GM03348 (cell line): ENCODE measurements at places on chromosomes 4 and X.

DNA sequence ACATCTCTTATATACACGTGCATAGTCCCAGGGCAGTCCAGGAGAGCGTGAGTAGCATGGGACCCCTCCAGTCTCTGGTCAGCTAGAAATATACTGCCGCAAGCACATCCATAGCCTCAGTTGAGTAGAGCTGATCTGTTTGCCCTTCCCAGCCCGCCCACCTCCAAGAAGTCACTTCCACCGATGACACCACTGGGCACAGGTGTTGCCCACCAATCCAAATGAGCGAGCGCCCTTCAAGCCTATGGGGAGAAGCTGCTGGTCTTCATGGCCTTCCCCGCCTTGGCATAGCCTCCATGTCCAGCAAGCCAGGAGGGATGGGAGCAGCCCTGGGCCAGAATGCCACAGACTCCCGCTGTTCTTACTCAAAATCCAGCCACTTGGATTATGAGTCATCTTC lies 10.2 kb downstream of the DUSP9 start:
- DNase-seq: no peak

GRCh38 chr4:88621763-88622327 lies 29.6 kb downstream of the HERC3 start:
- DNase-seq: no peak

- DNase-seq: peak; percentile 69
These were observed 173.0 kb upstream of the CASK start for GRCh38 chrX:42096265-42096920.

GRCh38 chrX:111874241-111874640 lies 1.7 kb upstream of the TRPC5OS start:
- no peak for DNase-seq

DNA sequence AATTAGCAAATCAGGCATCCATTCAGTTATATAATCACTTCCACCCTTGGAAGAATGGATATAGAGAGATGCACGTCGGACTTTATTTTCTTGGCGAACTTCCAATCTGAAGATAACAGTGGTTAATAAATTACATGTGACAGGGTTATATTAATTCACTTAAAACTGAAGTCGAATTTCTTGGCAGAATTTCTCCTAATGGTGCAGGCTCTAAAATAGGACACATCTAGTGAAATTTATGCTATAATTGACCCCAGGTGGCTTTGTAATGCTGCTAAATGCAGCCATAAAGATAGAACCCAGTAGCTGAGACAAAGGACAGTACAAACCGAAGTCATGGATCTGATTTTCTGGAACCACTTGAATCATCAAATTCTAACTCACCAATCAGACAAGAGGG lies 20.8 kb upstream of the SLC10A4 start:
- no peak for DNase-seq

DNA sequence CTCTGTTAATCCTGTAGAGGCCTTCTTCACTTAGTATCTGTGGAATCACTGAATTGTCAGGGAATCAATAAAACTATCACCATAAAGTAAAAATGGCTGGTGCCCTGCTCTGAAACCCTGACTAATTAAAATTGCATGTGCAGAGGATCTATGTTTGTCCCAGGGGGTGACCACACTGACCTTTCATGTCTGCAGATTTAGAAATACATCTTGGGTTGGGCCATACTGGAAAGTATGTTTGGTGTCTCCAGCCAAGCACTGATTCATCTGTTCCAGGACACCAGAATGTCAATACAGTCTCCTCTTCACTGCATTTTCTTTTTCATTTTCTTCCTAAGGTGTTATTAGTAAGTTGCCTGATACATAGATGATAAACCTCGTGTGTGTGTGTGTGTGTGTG lies 490.9 kb upstream of the INTU start:
- DNase-seq: peak; percentile 71

GRCh38 chrX:101602077-101602476 lies 15.7 kb downstream of the ARMCX6 start:
- DNase-seq: peak; percentile 54

DNA sequence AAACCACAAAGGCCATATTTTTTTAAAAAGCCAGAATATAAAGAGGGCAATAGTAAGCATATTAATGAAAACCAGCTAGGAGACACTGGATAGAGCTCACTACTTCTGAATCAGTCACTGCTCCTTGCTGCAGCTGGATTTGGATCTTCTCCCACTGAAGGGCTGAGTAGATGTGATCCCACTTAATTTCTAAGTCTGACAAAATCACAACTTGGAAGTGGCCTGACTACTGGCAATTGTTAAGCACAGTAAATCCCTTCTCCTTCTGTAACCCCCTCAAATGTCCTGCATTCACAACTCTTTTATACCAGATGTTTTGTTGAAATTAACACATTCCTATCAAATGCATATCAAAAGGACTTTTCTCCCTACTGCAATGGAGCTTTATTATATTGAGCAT lies 72.9 kb downstream of the AMMECR1 start:
- DNase-seq: no peak

- no peak for DNase-seq
These were observed 174.2 kb upstream of the JADE1 start for GRCh38 chr4:128635141-128635954.

DNA sequence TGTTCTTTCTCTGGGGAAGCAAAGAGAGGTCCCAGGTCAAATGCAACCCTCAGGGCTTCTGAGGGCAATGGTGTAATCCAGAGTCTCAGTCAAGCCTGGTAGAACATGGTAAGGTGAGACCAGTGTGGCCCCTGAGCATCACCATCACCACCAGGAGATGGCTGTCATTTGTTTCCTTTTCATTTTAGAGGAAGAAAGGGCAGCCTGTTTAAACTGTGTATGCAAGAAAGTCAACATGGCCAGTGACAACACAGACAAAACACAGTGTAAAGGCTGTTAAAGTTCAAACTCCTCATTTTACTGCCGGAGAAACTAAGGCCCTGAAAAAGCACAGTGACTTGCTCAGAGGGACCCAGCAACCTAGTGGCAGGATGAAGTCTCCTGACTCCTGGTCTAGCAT lies 2.0 kb upstream of the EDA start:
- no peak for DNase-seq

- no peak for DNase-seq
These were observed 112.1 kb upstream of the EOLA2 start for GRCh38 chrX:150050387-150050786.

DNA sequence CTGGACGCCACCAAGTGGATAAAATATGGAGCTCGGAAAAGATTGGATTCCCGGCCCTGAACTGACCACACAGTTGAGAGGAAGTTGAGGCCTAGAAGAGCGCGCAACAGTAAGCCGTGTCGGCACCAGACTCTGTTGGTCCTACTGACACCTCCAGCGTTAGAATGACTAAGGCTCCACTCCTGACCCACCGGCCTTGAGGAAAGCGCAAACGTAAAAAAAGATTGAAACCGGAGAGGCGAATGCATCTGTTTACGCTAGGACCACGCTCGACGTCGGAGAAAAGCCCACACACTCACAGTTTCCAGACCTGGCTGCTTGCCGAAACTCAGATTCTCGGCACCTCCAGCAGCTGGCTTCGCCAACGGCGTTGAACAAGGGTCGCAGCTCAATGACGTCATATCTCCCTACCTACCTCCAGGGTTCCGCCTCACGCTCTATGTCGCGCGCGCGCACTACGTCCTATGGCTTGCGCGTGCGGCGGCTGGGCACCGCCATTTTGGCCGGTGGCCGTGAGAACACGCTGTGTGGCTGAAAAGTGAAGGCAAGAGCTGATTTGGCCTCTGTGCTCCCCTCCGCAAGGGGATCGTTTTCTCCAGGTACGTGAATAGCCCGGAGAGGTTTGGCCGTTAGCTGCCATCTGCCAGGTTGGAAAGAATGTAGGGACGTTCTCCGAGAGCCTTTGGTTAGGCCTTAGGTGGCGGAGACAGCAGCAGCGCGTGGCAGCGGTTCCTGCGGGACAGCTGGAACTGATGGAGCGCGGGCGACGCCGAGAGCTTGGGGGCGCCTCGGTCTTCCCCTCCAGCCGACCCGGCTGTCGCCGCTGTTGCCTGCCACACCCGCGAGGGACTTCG lies at the start of the genes ABCE1 and ANAPC10:
Gene ABCE1 (plus strand): TSS at position 491 of the 854 bp plus-strand sequence. CDS start 6,102 bp downstream, outside the sequence.
Gene ANAPC10 (minus strand): TSS at position 376 of the 854 bp plus-strand sequence. CDS start 2,097 bp downstream, outside the sequence.
- DNase-seq: peak; percentile 97

- no peak for DNase-seq
These were observed 30.9 kb downstream of the CD38 start for GRCh38 chr4:15809058-15809457.

GRCh38 chr4:3444351-3445110 lies 2.8 kb downstream of the HGFAC start:
- DNase-seq: no peak

- DNase-seq: no peak
These were observed 27.1 kb upstream of the RBMX start for GRCh38 chrX:136907621-136908020.

GRCh38 chr4:75698963-75699228 lies 25.5 kb upstream of the USO1 start:
- DNase-seq: no peak

- DNase-seq: no peak
These were observed 90.0 kb downstream of the MAGEE1 start for GRCh38 chrX:76517544-76517943.

- no peak for DNase-seq
These were observed 25.6 kb upstream of the SPP1 start for GRCh38 chr4:87949961-87950360.

- no peak for DNase-seq
These were observed 755 bp downstream of the KLHL8 start for GRCh38 chr4:87219632-87220093.

- no peak for DNase-seq
These were observed 278.3 kb downstream of the PCDH18 start for GRCh38 chr4:137253949-137254348.

GRCh38 chrX:154396973-154397887 lies 947 bp upstream of the RPL10 start:
- peak; percentile 68 for DNase-seq

DNA sequence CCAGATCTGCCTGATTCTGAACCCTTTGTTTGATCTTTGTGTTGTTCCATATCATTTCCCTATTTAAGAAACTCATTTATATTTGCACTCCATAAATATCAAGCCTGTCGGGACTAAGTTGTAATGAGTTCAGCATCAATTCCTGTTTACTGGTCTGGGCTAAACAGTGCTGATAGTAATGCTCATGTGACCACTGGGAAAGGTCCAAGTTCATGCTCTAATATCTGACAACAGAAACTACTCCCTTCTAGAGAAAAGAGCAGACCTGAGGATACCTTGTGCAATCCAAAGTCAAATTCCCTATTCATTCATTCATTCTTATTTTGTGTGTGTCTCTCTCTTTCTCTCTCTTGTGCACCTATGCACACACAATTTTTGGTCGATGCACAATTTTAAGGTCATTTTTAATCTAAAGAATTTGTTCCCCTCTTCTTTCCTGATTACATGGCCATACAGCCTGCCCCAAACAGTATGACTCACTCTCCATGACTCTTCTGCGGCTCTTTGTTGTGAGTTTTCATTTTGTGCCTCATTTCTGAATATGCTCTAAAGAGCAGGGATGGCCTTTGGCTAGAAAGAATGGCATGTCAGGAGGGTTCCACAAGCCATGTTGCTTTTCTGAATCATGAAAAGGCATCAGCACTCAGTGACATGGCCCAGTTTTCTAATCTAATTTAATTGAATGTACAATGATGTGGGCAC lies 664.3 kb downstream of the RPA4 start:
- DNase-seq: no peak

DNA sequence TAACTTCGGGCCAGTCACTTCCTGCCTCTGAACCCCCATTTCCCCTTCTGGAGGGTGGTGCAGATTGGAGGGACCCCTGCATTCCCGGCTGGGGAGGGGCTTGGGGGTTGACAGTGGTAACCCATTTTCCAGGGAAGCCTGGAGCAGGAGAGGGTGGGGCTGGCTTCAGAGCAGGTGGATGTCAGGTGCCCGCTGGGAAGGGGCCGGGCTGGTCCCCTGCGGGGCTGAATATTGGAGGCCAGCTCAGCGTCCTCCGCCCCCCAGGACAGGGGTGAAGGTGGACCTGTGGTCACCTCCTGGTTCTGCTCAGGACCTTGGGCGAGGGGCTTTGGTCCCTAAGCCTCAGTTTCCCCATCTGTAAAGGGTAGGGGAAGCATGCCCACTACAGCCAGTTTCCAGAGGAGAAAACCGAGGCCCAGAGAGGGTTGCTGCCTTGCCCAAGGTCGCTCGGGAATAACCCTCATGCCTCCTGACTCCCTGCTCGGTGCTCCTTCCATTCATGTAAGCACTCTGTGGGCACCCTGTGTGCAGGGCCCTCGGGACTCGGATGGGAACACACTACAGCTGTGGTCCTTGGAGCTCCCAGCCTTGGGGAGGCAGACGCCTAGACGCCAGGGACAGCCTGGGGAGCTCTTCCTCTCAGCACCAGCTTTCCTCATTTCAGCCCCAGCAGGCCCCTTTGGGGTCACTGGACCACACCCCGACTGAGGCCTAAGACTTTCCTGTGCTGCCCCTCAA lies 683 bp downstream of the MAN2B2 start:
- DNase-seq: no peak

DNA sequence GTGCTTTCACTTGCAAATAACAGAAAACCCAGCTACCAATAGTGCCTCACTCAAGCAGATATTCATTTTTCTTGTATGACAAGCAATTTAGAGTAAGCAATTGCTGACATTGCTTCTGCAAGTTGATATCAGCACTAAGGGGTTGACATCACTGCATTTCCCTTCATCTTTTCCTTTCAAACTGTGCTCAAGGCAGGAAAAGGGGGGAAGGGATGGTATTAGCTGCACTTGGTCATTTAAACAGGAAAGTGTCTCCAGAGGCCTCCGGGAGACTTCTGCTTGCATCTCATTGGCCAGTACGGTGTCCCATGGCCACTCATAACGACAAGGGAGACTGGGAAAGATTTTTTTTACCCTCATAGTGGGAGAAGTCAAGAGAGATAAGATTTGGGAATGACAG lies 65.5 kb upstream of the FGG start:
- DNase-seq: no peak

GRCh38 chrX:68433155-68433980 lies at the start of gene OPHN1:
OPHN1 (minus strand) TSS chrX:68433495; CDS start chrX:68433020, 475 bp downstream.
- peak; percentile 81 for DNase-seq

DNA sequence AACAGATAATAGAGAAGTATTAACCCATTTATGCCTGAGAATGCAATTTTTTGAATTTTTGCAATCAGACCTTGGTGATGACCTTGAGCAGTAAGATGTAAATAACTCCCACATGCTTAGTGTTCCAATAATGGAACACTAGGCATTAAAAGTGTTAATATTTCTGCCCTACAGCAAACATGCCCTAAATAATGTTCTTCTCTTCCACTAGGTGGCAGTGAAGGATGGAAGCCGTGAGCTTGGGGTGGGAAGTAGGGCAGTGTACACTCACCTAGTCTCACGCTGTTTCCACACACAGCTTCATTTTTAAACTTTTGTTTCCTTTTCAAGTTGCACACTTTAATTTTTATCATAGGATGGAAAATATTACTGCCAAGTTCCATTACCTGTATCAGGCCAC lies 613.1 kb upstream of the HS3ST1 start:
- DNase-seq: no peak

DNA sequence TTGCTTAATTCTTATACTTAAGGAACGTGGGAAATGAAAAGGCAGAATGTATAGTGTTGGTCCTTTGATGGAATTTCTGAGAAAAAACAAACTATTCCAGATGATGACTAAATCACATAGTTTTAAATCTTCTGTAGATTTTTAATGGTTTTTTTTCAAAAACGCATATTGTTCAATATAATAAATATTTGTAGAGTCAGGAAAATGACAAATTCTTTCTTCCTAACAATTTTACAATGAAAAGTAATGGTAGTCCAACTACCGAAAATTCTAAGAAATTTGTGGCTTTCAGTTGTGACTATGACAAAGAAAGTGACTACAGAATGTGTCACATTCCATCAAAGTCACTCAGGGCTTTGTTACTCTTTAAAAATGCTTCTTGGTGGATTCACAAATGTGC lies 164.8 kb upstream of the PITX2 start:
- DNase-seq: no peak

- peak; percentile 0 for DNase-seq
These were observed 138.9 kb downstream of the HMX1 start for GRCh38 chr4:8732681-8733243.

- no peak for DNase-seq
These were observed 399.7 kb downstream of the PABPC4L start for GRCh38 chr4:133801883-133802282.
